Stimulated activated CD8-positive, alpha-beta memory T cell treated with anti-CD3 and anti-CD28 coated beads, Interleukin-4, amount 100 ng/mL, for 1 hour (primary cell): ENCODE measurements at places on chromosomes 16 and 17.

DNA sequence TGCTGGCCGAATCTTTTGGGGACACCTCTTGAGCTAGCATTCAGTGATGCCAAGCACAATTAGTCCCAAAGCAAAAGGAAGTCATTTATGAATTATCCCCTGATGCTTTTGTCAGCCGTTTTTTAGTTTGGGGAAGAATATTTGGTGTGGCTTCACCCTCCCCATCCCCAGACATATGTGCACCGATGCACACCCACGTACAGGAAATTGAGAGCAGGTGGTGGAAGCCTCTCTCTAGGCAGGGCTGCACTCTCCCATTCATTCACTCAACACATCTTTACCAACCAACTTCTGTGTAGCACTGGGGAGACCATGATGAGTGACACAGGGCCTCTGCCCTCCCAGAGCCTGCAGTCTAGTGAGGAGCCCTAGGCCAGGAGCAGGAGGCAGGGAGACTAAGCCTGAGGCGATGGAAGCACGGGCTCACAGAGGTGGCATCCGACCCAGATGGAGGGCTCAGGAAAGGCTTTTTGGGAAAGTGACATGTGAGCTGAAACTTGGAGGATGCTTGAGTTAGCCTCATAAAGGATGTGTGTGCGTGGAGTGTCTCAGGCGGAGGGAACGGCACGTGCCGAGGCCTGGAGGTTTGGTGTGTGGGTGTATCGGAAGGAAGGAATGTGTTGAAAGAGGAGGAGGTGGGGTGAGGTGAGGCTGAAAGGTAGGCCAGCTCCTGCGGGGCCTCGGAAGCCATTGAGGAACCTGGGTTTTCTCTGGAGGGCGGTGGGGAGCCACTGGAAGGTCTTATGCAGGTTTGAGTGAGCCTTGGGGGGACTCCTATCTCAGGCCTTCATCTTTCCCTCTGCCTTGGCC is 43.8 kb downstream of the PSME3IP1 start:
- DNase-seq = no peak

GRCh38 chr17:7346761-7347614 is 5.0 kb upstream of the KCTD11 start:
- DNase-seq = no peak

DNA sequence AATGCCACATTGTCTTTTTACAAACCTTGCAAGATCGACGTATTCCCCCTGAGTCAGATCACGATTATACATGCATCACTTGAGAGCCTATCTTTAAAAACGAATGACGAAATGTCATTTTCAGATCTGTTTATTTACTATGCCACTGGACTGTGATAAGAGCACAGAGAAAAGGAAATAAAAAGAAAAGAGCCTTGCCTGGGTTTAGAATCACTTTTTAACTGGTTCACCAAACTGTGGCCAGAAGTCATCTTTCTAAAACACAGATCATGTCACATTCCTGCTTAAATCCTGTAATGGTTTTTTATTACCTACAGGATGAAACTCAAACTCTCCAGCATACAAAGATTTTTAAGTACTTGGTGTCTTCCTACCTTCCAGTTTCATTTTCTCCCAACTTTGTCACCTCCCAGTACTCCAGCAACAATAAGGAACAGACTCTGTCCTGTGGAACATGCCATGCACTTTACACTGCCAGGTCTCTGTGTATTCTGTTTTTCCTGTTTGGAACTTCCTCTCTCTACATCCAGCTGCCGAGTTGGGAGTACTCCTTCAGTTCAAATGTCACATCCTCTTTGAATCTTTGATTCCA is 91.5 kb downstream of the SNX11 start:
- DNase-seq = no peak

GRCh38 chr16:85407-85782 is 7.4 kb downstream of the MPG start:
- DNase-seq = no peak

DNA sequence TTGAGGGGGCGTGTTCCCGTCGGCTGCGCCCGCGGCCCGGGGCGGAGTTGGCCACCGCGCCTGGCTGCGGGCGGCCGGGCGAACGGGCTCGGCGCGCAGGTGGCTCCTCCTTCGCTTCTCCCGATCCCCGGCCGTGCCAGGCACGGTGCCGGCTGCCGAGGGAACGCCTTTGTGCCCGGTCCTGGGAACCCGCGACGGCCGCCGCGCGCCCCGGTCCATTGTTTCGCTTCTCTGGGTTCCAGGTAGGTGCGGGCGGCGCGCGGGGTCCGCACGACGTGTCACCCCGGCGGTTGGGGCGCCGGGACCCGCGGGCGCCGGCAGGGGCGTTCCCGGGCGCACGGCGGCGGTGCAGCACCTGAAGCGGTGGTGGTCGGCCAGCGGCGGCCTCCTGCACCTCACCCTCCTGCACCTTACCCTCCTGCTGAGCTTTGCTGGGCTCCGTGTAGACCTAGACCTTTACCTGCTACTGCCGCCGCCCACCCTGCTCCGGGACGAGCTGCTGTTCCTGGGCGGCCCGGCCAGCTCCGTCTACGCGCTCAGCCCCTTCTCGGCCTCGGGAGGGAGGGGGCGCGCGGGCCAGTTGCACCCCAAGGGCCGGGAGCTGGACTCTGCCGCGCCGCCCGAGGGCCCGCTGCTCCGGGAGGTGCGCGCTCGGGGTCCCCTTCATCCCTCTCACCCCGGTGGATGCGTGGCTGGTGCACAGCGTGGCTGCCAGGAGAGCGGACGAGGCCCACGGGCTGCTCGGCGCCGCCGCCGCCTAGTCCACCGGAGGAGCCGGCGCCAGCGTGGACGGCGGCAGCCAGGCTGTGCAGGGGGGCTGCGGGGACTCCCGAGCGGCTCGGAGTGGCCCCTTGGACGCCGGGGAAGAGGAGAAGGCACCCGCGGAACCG is 99.9 kb downstream of the EFCAB13 start:
- DNase-seq = no peak

- DNase-seq = no peak
Measured at GRCh38 chr16:4179020-4179419, 62.8 kb upstream of the ADCY9 start.

DNA sequence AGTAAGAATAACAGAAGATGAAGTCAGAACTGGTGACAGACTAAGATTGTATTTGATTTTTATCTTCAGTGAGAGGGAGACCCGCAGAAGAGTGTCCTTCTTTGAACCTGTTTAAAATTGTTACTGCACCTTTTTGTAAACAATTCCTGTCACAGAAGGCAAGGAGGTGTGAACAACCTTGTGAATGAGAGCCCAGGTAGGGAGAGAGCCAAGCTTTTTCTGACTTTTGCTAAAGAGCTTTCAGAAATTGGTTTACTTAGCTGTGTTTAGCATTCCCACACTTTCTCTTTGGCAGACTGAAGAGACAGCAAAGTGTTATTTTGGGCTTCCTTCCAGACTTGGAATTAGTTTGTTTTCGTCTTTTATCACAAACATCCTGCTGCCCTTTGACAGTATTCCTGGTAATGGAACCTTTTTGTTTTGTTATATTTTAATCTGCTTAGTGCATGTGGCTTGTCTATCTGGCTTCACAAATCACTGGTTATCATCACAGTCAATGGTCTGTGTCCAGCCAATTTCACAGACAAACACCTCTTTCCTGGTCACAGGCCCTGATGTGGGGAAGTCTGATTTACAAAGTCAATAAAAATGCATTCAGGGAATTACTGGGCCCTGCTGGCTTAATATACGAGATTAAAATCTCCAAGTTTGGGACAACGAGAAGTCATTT is 85.7 kb upstream of the HS3ST2 start:
- no peak for DNase-seq

GRCh38 chr16:22945361-22945760 is 131.4 kb downstream of the HS3ST2 start:
- no peak for DNase-seq

GRCh38 chr17:62882878-62883277 is 74.8 kb upstream of the MARCHF10 start:
- no peak for DNase-seq

DNA sequence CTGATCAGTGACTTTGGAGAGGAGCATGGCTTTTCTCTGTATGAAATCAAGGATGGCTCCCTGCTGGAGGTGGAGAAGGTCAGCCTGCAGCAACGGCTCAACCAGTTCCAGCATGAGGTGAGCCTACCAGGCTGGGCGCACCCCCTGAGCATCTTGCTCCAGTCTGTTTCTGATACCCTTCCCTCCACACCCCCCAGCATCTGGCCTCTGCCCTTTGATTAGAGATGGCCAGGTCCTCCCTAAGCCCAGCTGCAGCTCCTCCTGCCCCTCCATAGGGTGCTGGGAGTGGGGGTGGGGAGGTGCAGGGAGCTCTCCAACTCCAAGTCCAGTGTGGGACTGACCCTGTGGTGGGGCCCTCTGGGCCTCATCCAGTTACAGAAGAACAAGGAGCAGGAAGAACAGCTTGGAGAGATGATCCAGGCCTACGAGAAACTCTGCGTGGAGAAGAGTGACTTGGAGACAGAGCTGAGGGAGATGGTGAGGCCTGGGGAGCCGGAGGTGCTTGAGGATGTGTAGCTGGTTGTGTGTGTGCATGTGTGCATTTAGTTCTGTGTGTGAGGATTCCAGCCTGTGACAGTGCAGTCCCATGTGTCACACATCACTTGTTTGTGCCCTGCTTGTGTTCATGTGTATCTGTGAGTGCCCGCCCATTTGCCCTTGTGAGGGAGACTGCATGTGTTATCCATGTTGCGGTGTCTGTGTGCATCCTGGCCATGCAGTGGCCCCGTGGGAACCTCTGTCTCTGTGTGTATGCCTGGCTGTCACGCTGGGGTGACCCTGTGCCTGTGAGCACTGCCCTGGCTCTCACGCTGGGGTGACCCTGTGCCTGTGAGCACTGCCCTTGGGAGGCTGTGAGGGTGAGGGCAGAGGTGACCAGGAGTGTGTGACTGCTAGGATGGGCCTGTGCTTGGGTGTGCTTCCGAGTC is 3.0 kb downstream of the TBKBP1 start:
- no peak for DNase-seq

GRCh38 chr17:9308069-9308468 is 267.6 kb downstream of the STX8 start:
- DNase-seq = no peak

GRCh38 chr16:69057400-69058378 is 47.8 kb upstream of the HAS3 start:
- DNase-seq = no peak

DNA sequence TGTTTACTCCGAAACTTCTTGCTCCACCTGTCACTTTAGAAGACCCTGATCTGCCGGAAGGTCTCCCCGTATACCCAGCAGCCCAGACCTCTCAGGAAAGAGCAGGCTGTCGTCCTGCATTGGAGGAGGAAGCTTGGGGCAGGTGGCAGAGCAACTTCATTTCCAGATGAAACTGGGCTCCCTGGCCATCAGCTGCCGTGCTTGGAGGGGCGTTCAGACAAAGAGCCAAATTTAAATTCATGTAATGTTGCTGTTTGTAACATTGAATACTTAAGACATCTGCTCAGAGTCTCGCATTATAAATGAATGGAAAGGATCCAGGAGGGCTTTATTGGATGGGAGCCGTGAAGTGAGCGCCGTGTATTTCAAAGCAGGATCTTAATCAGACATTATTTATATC is 628.5 kb downstream of the MAF start:
- no peak for DNase-seq

DNA sequence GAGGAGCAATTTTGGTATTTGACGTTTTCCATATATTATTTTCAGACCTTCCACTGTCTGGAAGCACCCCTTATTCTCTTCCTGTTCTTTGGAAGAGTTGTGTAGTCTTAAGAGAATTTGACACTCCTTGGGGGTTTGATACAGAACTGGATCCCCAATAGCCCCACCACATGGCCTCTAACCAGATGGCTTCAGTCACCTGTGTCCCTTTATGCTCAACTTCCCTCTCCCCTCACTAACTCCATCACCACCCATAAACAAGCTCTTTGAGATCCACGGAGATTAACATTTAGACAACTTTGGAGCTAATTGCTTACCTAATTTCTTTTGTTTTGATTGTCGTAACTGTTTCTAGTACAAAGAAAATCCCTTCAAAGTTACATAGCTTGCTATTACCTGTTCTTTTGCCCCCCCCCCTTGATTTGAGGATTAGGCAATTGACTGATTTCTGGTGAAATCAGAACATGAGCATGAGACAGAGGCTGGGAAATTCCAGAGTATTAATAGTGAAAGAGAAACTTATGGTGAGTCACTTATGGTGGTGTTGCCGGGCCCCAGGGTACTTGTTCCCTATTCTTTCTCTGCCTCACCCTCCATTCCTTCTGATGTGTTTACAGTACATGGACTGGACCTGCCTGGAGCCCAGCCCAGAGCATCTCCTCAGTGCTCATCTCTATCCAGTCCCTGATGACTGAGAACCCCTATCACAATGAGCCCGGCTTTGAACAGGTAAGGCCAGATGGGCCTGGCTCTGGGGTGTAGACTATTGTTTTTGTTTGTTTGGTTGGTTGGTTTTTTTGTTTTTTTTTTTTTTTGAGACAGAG is 7.5 kb downstream of the UBE2Z start:
- no peak for DNase-seq

GRCh38 chr16:85707528-85708095 is 18.9 kb upstream of the GINS2 start:
- no peak for DNase-seq

DNA sequence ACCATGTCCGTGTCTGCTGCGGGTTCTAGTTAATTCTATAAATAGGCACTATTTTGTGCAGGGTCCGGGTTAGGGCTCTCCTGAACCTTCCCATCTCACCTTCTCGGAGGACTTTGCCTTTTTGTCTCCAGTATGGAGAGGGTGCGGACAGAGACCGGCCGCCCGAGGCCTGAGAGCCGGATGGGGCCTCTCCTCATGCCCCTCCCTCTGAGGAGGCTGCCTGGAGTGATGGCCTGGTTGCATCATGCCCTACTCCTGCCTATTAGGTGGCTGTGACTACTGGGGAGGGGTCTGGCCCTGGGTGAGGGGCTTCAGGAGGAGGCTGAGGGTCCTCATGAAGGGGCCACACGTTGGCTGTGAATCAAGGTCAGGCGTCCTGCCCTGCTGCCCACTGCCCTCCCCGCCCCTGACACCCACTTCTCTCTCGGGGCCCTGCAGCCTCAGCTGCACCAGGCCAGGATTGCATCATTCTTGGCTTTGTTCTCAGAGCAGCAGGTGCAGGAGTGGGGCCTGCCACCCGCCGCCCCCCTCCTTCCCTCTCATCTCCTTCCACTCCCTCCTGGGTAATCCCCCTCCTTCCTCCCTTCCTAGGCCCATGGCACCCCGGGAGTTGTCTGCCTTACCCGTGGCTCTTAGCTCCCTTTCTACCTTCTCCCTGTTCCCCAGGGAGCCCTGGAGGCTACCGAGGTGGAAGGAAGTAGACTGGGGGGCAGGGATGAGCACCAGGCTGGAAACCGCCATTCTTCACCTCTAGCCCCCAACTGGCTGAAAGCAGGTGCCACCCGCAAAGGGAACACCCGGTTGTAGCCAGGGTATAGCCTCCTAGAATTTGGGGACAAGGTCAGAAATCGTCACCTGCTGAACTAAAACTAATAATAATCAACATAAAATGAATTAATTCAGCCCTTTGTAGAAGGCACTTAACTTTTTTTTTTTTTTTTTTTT is 12.7 kb upstream of the ARHGAP23 start:
- DNase-seq = no peak

- DNase-seq = no peak
Measured at GRCh38 chr17:79003661-79004411, 5.7 kb downstream of the CANT1 start.

DNA sequence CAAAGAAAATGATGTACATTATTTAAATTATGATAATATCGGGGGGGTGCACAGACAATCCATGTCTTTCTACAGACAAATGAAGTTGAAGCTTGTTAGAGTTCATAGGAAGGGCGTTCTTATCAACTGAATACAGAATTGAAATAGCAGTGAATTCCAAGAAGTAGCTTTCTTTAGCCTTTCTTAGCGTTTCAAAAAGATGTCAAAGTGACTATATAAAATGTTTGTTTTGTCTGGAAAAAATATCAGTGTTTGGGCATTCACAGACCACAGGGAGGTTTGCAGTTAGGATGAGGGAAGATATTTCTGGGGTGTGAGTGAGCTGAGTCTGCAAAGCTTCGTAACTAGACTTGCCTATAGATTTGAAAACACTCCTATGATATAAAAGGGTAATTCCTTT is 55.0 kb downstream of the STX8 start:
- DNase-seq = no peak
